Hepatocyte (in vitro differentiated cells): ENCODE measurements at places on chromosomes 4 and X. TPM values are rescaled to one million over a fixed set of nuclear protein-coding genes. Genes with fewer than 3 reads are reported as not detected.

Gene CACNA1F
- polyA plus RNA-seq: 0.27 and 0.44 TPM in 2 replicates

Gene SMARCA1
- polyA plus RNA-seq: 66.7 and 69.0 TPM in 2 replicates

Gene LIMCH1
- polyA plus RNA-seq: 10.6 and 15.5 TPM in 2 replicates

Gene ATP6AP2
- polyA plus RNA-seq: 154 and 158 TPM in 2 replicates

Gene SLC25A31
- not detected in 2 replicates for polyA plus RNA-seq

DNA sequence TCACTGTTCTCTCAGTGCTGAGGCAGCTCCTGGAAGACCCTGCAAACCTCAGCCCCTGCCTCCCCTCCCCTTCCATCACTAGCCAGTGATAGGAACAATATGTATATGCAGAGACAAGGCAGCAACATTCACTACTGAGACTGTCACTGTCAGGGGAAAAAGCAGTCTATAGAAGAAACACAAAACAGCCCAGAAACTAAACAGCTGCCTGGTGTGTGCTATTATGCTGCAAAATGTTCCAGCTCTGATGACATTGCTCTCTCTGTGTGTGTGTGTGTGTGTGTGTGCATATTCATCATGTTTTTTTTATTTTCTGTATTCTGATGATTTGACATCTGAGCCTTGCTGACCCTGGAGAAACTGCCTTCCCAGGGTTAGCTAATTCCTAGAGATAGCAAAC lies 147.2 kb downstream of the SPATA18 start:
- no peak for DNase-seq

DNA sequence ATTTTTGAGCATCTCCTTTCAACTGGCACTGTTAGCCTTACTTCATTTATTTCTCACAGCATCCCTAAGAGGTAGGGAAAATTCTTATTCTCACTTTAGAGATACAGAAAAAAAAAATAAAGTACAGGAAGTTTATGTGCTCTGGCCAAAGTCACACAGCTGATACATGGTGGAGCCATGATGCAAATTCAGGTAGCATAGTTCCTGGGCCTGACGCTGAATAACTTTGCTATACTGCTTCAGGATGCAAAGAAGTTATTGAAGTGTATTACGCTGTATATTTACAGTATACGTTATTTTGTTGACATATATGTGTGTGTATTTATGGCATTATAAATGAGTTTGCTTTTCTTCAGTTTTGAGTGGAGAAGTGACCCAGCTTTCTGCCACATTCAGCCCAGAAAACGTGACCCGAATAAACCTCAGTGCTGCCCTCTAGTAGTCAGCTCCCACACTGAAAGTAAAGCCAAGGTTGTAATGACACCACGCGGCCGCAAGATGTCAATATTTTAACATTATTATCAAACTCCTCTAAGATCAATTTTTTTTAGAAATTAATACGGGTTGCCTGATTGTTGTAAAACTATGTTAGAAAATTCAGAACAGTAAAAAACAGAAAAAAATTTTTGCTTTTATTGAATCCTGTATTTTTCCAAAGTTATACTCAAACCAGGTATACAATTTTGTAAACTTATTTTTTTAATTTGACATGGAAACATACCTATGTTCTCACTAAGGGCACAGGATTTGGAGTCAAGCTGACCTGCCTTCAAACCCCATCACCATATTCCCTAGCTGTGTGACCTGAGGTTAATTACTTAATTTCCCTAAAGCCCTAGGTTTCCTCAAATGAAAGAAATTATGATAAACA lies 3.8 kb upstream of the GUCY2F start:
- DNase-seq: peak; percentile 82

- no peak for DNase-seq
These were observed 1.2 kb downstream of the IL15 start for GRCh38 chr4:141637565-141637964.

GRCh38 chr4:6379767-6380745 lies 92.4 kb downstream of the PPP2R2C start:
- DNase-seq: no peak

- no peak for DNase-seq
These were observed 610.7 kb upstream of the ADGRL3 start for GRCh38 chr4:60589425-60589824.

DNA sequence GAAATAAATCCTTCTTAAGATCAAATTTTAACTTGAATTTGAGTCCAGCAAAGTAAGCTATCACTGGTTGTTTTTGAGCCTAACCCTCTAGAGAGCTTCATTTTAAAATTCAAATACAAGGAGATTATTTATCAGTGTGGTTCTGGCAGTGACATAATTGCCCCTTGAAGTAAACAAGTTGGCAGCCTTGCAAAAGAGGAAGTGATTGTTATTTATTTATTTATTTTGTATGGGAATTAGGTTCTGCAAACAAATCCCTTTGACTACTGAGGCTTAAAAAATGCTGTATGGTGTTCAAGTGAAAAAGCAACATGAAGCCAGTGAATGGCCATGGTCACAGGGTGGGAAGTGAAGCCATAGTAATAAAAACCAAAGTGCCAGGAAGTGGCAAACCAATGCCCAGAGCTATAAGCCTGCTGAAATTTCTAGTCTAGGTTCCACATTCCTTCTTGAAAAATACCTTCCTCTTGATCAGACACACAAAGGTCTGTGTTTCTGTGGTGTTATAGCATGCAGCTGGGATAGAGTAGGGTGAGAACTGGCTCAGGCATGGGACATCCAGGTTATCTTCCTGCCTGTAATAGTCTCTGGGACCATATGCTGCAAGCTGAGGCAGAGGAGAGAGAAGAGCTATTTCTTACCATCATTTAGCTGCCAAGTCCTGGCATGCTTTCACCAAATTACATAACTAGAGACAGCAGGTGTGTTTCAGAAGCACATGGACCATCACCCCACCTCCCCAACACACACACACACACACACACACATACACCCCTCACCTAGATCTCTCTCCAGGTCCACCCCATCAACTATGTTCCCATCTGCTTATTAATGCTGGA lies 47.1 kb upstream of the TSPAN7 start:
- no peak for DNase-seq

DNA sequence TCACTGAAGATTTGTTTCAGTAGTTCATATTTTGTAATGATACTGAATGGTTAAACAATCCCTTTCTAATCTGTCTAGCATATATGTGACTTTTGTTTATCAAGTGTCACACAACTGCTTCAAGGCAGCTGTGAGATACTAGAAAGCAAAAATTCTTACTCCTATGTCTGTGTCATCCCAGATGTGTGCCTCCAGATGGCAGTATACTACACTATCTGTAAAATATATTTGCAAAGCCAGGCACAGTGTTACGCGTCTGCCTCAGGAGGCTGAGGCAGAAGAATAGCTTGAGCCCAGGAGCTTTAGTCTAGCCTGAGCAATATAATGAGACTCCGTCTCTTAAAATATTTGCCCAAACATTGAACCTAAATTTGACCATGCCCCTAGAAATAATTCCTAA lies 4.0 kb downstream of the NUDT10 start:
- DNase-seq: peak; percentile 55

DNA sequence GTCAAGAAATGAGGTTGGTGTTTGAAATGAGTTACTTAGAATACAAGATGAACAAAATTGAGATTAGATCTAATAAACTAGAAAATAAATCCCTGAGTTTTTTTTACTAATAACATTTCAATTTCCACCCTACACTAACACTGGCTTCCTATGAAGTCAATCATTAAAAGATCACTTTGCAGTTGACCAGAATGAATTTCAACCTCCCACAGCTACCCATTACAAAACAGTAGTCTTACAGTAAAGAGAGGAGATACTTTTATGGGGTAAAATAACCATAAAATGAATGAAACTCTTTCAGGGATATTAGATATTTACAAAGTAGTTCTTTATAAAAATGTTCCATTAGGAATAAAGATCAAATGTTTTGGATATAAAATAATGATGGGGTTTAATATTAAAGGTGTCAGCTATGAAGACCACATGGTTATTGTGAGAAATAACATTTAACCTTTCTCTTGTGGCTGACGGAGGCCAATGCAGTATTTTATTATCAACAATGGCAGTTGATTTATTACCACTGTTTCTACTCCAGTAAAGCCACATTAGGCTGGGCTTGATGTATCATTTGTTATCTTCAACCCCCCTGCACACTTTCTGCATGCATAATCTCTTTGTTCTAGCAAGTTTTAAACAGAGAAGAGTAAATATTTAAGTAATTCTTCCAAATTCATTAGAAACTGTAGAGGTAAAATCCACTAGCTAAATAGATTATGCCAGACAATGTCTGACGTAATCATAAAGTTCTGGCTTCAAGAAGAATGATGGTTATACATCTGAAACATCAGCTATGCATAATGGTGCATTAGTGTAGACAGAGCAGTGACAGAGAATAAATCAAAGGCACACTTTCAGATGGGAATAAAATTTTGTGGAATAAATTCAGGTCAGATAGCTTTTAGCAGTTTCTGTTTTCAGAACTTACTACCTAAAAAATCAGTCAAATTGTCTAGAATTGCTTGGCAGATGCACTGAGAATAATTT lies 516.6 kb downstream of the PCDH18 start:
- DNase-seq: no peak

DNA sequence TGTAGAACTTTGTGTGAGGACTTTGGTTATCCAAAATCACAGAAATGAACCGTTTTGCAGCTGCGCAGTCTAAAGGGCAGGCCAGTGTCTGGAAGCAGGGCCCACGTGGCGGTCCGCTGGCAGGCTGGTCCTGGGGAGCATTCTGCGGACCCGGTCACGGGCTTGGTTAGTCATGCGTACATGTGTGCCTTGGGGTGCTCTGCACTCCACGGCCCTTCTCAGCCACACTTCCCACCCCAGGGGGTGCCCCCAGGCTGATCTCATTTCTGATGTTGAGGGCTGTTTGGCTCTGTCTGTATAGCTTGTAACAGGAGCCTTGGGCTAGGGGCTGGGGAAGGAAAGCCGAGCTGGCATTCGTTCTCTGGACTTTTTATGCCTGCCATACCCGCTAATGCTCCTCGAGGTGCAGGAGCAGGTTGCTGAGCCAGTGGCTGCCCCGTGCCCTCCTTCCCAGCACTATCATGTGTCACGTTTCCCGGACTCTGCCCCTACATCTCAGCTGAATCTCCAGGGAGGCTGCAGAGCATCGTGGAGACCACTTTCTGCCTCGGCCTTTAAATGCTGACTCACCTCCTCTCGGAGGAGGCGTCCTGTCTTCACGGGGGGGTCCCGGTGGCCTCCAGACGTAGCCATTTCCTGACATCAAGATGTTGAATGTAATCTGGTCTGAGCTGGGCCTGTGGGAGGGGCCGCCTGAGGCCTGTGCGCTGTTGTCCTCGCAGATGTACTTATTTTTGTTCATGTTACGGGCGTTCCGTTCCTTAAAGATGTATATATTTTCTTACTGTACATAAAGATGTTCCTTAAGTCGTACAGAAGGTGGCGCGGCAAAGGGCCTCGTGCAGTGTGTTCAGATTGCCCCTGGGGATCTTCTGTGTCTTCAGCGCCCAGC lies 11.4 kb upstream of the TADA2B start:
- no peak for DNase-seq

- DNase-seq: no peak
These were observed 318.5 kb downstream of the ARAP2 start for GRCh38 chr4:35925806-35926205.

DNA sequence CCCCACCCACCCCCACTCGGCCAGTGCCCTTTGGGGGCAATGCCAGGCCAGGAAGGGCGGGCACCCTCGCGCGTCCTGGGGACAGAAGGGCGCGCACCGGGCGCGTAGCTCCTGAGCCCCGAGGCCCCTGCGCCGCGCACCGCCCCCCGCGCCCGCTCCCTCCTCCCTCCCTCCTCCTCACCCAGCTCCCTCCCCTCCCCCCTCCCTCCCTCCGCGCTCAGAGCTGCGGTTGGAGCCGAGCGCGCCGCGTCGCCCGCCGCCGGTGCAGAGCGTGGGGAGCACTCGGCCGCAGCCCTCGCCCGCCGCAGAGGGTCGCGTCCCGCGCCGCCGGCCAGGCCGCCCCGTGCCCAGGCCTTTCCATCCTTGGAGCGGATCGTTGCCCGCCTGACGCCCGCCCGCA lies at the start of gene ATP2B3:
Gene ATP2B3, plus strand, starts transcription at position 220 of the 400 bp plus-strand sequence. CDS start 18,606 bp downstream, outside the sequence.
- no peak for DNase-seq

- DNase-seq: no peak
These were observed 120.6 kb downstream of the REELD1 start for GRCh38 chr4:146334862-146335449.

DNA sequence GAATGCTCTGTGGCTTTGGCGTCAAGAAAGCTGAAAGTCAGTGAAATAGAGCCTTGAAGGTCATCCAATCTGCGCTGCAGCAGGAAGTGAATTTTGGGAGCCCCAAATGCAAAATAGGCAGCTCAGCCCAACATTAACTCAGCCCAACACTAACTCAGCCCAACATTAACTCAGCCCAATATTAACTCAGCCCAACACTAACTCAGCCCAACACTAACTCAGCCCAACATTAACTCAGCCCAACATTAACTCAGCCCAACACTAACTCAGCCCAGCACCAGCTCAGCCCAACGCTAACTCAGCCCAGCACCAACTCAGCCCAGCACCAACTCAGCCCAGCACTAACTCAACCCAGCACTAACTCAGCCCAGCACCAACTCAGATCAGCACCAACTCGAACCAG lies 71.5 kb downstream of the SORBS2 start:
- no peak for DNase-seq

- no peak for DNase-seq
These were observed 135.8 kb upstream of the NDST3 start for GRCh38 chr4:117898496-117898895.

DNA sequence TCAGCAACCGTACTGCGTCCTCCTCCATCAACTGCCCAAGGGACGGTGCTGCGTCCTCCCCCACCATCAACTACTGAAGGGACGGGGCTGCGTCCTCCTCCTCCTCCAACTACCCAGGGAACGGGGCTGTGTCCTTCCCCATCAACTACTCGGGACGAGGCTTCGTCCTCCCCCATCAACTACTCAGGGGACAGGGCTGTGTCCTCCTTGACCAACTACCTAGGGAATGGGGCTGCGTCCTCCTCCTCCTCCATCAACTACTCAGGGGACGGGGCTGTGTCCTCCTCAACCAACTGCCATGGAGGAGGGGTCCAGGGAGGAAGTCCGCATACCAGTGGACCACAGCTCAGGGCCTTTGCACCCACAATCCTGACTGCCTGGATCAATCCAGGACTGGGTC lies 24.4 kb downstream of the PPP2R3B start:
- no peak for DNase-seq

DNA sequence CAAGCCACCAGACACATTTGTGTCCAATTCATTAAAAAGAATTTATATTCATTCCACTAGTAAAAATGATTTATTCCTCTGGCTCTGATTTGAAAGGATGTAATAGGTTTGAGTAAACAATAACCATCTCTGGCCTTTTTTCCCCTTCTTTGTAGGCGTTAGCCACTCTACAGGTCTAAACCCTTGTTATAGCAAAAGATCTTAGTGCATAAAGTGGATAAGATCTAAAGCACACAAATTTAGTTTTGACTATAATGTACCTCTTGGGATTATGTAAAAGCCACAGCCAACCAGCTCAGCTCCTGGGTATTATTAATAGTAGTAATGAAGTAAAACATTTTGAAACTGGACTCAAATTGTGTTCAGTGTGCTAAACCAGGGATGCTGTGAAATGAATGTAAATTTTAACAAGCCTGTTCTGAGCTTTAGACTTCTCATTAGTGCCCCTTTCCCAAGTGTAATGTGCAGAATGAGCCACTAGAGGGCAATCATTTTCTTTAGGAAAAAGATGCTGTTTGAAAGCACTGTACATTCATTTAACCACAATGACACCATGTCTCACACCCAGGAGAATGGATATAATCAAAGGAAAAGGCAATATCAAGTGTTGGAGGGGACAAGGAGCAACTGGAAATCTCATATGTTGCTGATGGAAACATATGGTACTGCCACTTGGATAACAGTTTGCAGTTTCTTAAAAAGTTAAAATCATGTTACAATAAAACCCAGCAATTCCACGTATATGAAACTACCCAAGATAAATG lies 69.7 kb downstream of the KLHL8 start:
- peak; percentile 85 for DNase-seq
